ENCODE measurements at places on chromosomes 11 and 22.

GRCh38 chr11:7143908-7144307, 55.1 kb downstream of the RBMXL2 start:
- no peak for DNase-seq

GRCh38 chr11:86444981-86445380, 70.3 kb downstream of the CCDC81 start:
- DNase-seq = no peak

DNA sequence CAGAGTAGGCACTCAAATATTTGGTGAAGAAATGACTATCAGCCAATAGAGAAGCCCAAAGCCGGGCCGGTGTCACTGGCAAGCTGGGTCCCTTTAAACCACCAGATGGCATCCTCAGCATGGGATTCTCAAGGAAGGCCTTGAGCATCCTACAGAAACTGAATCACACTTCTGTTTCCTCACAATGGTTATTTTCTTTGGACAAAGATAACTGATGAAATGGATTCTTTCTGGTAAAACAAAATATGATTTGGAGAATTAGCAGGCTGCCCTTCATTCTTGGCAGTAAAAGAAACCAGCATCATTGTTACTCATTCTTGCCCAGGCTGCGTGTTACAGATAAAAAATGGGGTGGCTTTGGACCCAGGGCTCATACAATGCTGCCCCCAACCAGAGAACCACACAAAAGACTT, 30.3 kb upstream of the ASPHD2 start:
- peak; percentile 1 for DNase-seq

DNA sequence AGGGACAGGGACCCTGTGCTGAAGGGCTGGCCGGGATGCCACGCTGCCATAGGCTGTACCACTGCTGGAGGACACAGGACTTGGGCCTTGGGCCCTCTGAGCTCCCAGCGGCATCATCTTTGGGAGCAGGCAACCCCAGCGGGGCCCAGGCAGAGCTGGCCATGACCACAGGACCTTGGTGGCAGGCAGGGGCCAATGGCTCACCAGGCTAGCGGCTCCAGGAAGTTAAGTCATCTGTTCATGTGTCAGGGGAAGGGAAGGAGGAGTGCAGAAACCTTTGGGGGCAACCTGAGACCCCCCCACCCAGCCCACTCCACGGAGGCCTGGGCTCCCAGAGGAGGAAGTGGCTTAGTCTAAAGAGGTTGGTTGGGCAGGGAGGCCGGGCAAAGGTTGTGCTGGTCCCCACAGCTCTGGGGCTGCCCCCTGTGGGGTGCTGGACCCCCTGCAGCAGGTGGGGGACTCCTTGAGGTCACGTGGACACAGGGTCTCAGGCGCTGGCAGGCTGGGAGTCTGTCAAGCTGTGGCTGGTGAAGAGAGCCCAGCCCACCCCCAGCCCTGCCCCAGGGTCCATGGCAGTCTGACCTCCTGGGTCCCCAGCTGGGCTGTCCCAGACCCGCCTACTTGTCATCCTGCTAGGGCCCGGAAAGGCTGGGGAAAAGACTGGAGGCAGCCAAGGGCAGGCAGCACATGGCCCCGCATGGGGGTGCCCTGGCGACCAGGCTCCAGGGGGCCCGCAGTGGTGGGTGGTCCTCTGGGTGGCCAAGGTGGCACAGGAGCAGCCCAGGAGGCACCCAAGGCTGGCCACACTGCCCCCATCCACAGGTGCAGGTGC, 184.3 kb downstream of the IGLL1 start:
- no peak for DNase-seq

GRCh38 chr11:78575478-78575877, 814 bp upstream of the NARS2 start:
- no peak for DNase-seq

DNA sequence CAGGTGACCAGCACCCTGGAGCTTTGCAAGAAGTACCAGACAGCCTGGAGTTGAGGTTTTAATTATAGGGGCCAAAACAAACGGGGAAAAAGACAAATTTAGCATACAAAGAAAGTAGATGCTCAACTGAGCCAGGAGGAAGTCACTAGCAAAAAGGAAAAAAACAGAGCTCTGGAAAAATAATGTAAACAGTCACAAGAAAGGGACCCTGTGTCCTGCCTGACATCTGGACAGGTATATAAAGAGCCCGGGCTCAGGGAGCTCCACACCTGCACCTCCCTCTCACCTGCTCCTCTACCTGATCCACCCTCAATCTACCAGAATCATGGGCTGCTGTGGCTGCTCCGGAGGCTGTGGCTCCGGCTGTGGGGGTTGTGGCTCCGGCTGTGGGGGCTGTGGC, at the start of gene KRTAP5-10:
Gene KRTAP5-10 (plus strand): TSS at position 301 of the 400 bp plus-strand sequence. CDS start 25 bp downstream, at position 326.
- DNase-seq = no peak

- no peak for DNase-seq
These were observed 3.5 kb downstream of the H19 start for GRCh38 chr11:1994121-1994520.

- no peak for DNase-seq
These were observed 105.0 kb downstream of the DBX1 start for GRCh38 chr11:20055312-20055711.

- DNase-seq = no peak
These were observed 3.7 kb upstream of the MIEF1 start for GRCh38 chr22:39498368-39498767.

- DNase-seq = no peak
These were observed 66.7 kb upstream of the DBX1 start for GRCh38 chr11:20226933-20227332.

DNA sequence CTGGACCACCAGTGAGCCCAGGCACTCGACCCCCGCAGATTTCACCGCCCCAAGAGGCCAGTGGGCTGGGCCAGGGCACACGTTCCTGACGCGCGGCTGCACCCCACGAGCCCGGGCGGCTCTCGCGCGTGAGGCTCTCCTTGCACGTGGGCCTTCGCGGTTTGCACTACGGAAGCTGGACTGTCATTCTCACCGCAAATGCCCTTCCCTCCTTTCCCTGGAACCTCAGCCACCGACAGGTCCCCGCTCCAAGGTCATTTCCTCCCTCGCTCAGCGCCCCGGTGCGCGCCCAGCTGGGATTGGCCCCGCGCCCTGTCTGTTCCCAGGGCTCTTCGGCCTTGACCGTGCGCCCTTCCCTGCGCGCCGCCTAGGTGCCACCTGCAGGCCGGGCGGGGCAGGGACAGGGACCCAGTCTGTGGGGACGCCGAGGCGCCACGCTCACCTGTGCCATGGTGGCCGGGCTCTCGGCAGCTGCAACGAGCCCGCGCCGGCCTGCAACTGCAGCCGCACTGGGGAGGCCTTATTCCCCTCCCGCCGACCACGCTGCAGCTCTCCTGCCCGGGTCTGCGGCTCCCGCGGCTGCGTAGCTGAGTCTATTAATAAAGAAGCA, 2.1 kb upstream of the CPT1A start:
- no peak for DNase-seq

DNA sequence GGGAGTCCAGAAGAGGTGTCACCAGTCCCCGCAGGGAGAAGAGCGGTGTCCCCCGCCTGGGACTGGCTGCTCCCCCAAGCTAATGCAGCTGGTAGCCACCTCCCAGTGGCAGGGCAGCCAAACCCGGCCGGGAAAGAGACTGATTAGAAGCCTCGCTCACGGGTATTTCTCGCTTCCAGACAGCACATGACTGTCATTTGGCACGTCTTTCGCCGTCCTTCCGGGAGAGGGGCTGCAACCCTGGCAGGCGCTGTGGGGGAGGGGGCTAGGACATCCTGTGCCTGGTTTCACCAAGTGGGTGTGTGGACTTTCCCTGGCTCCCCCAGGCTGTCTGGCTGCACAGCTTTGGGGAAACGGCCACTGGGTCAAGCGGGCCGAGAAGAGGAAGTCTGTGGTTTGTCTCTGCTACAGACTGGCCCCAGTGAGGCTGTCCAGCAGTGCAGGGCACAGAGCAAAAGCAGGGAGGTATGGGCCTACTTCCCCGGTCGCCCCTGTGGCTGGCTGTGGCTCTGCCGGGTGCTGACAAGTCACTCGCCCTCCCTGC, 3.8 kb downstream of the CD81 start:
- DNase-seq = no peak

GRCh38 chr11:125959931-125960330, 14.1 kb downstream of the VSIG10L2 start:
- no peak for DNase-seq

DNA sequence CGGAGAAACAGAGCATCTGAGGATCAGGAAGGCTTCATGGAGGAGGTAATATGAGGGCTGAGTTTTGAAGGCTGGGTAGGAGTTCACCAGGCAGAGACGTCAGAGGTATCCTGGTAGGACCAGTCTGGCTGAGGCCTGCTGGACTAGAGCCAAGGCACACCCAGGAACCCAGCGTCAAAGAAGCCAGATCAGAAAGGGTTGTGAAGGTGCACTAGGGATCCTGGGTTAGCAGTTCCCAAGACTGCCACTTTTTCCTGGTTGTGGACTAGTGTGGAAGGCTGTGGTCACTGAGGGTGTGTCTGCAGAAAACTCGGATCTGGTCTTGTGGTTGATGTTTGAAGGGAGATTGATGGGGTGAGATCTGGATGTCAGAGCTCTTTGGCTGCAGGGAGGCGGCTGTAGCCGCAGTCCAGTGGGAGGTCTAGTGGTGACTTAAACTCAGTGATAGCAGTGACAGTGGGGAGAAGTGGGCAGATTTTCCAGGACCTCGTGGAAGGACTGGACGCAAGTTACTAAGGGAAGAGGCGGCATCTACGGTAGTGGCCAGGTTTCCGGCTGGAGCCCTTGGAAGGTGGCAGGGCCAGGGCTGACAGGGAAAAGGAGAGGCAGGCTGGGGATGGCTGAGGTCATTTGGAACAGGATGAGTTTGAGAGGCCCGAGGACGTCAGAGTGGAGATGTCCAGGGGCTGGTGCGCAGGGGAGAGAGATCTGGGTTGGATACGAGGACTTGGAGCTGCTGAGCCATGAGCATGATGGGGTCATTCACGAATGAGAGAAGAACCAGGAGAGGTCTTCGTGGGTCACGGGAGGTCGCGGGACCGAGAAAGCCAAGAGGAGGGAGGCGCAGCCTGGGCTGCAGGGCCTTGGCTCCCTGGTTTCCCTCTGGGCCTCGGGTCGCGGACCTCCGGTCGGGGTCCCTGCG, 10.9 kb downstream of the RELA start:
- DNase-seq = no peak

DNA sequence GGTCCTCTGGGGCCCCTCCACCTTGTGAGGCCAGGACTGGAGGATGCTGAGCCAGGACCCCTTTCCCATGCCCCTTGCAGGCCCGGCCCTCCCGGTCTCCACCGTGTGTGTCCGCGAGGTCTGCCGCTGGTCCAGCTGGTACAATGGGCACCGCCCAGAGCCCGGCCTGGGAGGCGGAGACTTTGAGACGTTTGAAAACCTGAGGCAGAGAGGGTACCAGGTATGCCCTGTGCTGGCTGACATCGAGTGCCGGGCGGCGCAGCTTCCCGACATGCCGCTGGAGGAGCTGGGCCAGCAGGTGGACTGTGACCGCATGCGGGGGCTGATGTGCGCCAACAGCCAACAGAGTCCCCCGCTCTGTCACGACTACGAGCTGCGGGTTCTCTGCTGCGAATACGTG, 17.9 kb downstream of the MUC5B start:
- no peak for DNase-seq

DNA sequence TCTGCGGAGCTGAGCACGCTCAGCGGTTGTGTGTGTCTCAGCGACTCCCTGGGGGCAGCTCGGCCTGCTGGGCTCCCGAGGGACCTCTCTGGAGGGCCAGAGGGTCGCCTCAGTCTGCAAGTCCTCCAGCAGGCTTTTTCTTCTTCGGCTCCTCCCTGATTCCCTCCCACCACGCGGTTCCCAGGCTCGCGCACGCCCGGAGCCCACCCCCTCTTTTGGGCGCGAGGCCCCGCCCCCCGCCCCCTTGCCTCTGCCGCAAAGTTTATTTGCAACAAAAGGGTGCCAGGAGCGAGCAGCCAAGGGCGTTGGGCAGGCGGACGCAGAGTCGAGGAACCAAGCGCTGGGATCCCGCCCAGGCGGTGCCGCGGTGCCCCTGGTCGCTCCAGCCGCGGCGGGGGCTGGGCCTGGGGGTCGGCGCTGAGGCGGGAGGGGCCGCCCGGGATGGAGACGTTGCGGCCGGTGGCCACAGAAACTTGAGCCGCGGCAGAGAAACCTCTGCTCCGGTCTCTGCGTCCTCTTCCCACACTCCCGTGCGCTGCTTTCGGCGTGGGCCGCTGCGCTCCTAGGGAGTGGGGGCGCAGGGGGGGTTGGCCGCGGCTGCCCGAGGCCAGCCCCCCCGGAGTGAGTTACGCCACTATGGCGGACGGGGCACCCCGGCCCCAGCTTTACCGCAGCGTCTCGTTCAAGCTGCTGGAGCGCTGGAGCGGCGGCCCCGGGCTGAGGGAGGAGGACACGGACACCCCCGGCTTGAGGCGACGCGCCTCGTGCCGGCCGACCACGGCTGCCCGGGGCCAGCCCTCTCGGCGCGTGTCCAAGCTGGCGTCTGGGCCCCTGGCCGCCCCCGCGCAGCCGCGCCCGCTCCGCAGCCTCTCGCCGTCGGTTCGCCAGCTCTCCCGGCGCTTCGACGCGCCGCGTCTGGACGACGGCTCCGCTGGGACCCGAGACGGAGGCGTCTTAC, at the start of gene ARHGEF17:
Gene ARHGEF17 (plus strand): TSS at position 274 of the 958 bp plus-strand sequence. CDS start 363 bp downstream, at position 637.
- no peak for DNase-seq

All from NK-92 treated with Interleukin-12 subunit alpha and Interleukin-12 subunit beta, amount 100 ng/mL, for 24 hours (cell line).